ENCODE measurements at places on chromosomes 16 and 17. TPM values are rescaled to one million over a fixed set of nuclear protein-coding genes. Genes with fewer than 3 reads are reported as not detected.

Gene FLOT2
- 71.0 TPM for polyA plus RNA-seq

DNA sequence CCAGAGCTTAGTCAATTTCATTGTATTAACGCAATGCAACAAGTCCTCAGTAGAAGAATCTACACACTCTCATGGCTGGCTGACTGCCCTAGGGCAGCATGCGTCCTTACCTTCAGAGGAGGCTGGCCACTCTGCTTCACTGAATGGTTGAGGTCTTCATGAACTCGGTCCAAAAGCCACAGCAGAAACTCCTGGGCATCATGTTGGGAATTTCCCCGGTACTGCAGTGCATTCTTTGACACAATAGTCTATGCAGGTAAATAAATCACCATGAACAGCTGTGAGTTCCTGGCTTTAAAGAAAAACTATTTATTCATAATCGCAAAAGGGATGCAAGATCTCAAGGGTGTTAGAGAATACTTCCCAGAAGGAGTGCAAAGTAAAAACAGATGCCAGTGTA lies 41.3 kb downstream of the USP31 start:
- DNase-seq: no peak

DNA sequence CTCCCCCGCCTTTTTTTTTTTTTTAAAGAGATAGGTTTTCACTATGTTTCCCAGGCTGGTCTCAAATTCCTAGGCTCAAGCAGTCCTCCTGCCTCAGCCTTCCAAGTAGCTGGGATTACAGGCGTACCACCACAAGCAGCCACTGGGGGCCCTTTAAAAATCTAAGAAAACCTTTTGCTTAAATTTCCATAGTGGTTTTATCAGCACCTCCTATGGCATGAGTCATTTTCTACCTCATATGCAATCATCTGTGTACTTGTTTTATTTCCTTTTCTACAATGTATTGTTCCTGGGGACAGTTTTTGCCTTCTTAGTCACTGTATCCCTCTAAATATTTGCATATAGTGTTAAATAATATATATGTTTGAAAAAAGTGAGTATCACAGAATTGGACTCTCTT lies 29.2 kb downstream of the GNA13 start:
- peak; percentile 74 for DNase-seq

Gene SEPTIN12
- not detected for polyA plus RNA-seq

Gene CHMP6
- polyA plus RNA-seq: 26.6 TPM

Gene OTOP3
- not detected for polyA plus RNA-seq

Gene CDRT15L2
- polyA plus RNA-seq: not detected

DNA sequence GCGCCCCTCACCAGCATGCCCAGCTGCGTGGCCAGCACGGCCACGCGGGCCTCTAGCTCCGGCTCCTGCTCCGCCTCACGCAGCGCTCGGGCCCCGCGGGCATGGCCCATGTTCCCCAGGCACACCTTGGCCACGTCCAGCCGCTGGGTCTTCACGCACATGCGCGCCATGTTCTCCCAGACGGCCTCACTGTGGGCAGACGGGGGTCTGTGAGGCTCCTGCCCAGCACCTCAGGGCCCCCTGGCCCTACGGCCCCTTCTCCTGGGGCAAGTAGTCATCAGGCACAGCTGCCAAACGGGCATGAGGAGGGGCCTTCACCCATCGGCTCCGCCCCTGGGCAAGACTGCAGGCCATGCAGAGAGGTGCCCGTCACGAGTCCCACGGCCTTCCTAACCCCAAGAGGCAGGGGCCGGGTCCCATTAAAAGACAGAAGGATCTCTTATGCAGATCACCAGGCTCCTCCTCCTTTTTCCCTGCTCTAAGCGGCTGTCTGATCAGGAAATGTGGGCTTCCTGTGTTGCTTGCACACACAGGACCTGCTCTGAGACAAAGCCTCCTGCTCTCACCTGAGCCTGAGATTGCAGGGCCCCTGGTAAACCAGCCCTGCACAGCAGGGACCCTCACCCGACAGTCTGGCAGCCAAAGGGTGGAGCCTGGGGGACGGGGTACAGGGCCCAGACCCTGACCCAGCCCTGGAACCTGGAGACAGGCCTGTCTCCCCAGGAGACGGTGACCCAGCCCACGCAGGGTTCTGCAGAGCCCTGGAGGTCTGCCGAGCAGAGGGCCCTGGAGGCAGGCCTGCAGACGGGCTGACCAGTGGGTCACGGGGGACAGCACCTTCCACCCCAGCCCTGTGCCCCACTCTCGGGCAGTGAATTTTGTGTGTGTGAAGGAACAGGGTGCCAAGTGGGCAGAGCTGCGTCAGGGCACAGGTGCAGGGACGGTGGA lies 6.6 kb upstream of the TMEM204 start:
- DNase-seq: no peak

DNA sequence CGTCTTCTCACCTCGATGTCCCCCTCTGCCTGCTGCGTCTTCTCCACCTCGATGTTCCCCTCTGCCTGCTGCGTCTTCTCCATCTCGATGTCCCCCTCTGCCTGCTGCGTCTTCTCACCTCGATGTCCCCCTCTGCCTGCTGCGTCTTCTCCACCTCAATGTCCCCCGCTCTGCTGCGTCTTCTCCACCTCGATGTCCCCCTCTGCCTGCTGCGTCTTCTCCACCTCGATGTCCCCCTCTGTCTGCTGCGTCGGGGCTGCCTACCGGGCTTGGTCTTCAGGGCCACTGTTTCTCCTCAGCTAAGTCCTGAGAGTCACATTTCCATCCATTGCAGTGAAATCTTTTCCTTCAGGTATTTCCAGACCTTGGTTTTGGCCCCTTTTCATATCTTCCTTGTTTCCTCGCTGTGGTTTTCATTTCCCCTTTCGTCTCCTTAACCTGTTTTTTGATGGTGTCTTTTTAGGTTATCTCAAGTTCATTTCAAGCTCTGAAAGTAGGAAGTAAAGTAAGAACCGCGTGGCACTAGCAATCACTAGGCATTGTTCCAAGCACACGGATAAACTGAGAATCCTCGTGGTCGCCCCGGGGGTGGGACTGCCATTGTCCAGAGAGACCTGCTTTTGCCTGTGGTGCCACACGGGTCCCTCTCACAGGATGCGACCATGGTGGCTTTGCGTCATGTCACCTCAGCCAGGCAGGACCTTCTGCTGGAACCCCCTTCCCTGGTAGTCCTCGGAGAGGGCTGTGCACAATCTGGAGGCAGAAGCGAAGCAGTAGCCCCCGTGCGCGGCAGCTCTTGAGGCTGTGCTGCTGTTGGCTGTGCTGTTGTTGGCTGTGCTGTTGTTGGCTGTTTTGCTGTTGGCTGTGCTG lies 9.5 kb upstream of the ZNF750 start:
- DNase-seq: no peak

Gene CFAP52
- 0.05 TPM for polyA plus RNA-seq

Gene ARL5C
- polyA plus RNA-seq: not detected

DNA sequence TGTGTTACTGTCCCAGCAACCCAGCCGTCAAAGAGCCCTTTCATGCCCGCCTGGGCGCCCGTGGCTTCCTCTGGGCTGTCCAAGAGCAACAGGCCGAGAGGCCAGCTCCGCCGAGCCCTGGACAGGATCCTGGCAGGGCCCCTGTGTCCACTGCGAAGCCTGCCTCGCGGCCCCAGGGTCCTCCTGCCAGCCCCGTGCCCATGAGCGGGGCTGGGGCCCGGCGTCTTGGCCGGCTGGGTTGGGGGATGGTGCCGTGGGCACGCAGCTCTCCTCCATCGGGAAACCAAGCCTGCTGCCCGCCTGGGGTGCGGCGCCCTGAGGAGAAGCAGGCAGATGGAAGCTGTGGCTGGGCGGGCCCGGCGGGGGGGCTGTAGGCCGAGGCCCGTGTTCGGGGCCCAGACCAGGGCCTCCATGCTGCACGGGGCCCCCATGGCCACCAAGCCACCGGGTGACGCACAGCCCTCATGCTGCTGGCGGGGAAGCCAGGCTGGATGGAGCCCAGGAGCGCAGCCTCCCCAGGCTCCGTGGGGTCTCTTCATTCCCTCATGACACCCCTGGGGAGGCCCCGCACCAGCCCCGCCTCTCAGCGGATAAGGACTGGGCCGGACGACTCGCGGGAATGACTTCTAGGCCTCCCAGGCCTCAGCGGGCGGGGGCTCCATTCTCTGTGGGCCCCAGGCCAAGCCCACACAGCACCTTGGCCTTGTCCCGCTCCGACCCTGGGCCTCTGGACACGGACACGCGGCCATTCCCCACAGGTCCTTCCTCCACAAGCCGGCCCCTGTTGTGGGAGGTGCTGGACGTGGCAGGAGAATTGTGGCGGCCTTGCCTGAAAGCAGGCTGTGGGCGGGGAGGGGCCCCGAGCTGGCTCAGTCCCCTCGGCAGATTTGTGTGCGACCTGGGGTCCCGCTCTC lies at the start of gene C1QTNF8:
TSS of gene C1QTNF8 (minus strand) at position 76 of the 914 bp plus-strand sequence. CDS start 1,322 bp downstream, outside the sequence.
- DNase-seq: no peak

Gene TP53TG3E
- polyA plus RNA-seq: not detected

DNA sequence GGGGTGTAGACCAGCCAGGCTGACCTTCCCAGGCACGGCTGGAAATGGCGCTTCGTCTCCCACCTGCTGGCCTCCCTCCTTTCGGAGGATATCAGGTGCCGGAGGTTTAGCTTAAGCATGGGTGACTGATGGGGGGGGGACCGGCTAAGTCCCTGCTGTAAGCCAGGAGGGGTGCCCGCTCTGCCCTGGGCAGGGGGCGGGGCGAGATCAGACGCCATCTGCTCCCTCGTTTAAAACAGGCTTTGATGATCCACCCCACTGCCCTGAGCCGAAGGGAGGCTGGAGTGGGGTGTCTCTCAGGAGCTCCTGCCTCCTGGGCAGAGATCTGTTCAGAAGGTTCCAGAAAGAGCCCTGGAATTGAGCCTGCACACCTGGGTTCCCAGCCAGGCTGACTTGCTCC lies 26.0 kb downstream of the C16orf74 start:
- no peak for DNase-seq

GRCh38 chr17:29292071-29292991 lies 1.6 kb downstream of the NUFIP2 start:
- peak; percentile 54 for DNase-seq

GRCh38 chr17:19418251-19418992 lies 7.4 kb downstream of the RNF112 start:
- DNase-seq: peak; percentile 28

Gene OTOA
- not detected for polyA plus RNA-seq

DNA sequence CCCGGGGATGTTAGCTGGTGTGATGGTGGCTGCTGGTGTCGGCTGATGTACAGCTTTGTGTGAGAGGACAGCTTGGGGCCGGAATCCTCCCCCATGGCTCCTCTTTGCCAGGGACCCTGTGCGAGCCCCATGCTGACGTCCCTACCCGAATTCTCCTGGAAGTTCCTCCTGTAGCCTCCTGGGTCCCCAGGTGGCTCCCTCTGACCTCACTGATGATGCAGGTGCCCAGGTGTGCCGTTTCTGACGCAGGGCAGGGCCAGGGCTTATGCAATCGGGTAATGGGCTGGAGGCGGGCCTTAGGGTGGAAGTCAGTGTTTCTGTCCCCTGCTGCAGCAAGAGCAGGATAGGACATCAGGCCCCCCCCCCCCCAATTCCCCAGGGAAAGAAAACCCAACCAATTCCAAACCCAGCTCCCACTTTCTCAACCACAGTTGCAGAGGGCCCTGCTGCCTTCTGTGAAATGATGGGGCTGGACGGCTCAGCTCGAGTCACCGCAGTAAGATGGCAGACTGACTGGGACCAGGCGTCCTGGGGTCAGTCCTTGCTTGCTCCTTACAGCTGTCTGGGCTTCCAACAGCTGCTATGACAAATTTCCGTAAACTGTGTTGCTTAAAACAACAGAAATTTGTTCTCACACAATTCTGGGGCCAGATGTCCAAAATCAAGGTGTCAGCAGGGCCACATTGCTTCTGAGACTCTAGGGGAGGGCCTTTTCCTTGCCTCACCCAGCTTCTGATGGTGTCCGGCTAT lies 139.0 kb upstream of the PLCG2 start:
- DNase-seq: no peak

Gene FAM117A
- polyA plus RNA-seq: 1.00 TPM

Gene ZFP3
- 1.6 TPM for polyA plus RNA-seq

DNA sequence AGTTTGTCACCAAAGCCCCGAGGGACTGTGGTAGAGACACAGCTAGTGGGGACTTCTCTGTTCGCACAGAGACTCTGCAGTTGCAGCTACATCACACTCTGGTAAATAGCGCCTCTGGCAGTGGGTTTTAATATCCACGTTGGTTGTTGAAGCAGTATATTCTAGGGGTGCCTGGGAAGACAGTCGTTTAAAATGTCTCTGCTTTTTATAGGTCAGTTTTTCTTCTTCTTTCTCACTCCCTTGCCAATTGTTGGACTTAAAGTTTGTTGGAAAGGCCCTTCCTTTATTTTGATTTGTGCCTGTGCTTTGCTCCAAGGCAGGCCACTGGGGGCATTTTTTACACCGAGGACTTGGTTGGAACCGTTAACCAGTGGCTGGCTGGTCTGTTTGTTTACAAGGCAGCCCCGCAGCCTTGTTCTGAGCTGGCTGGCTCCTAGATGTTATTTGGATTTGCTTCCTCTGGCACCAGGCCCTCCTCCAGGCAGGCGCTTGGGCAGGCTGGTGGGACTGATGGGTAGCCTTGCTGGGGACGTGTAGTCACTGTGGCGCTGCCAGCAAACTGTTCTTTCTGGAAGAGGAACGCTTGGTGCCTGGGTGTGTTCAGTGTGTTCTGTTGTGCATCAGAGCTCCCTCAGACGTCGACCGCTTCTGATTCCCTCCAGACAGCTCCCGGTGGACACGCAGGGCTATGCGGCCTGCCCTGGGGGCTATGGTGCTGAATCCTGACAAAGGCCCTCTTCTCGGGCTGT lies 218.2 kb upstream of the CHMP6 start:
- no peak for DNase-seq

GRCh38 chr17:74252211-74252610 lies 21.8 kb upstream of the DNAI2 start:
- DNase-seq: no peak

DNA sequence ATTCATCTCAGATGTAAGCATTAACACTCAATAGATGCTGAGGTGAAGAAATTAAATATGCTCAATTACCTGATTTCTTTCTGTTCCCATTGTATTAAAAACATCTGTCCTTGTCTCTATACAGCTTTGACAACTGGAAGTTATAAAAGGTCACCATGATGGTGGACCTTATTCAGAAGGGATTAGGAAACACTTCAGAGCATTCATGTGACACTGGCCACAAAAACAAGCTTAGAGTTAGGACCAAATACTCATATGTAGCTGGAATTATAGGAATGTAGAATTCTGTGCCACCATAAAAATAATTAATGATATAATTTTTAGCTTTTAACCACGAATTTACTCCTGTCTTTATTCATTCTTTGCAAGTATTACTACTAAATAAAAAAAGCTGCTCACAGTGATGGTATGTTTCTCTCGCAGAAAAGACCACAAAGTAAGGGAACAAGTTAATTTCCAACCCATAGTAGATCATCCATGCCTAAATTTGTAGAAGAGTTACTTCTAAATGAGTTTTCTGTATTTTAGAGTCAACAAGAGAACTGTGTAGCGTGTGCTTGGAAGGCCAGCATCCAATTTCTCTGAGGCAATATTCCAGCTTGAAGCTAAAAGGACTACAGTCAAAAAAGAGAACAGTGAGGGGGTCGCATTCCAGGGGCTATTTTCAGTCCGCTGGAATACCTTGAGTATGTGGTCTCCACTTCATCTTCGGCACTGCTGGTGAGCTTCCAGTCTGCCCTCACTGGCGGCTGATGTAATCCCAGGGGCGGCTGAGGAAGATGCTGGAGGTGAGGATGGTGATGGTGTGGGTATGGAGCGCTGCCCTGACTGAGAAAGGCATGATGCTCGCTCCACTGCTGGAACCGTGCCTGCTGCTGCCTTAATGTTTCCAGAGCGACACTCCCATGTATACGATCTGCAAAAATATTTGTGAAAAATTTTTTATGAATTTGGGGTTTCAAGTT lies 63.7 kb downstream of the CACNG1 start:
- DNase-seq: no peak

Gene SLC5A10
- 0.15 TPM for polyA plus RNA-seq
